A172 (cell line): ENCODE measurements at places on chromosomes 11 and 22.

- DNase-seq: peak; percentile 37
Measured at GRCh38 chr22:19995611-19996339, 20.8 kb downstream of the ARVCF start.

- no peak for DNase-seq
Measured at GRCh38 chr11:125140233-125140632, 24.3 kb upstream of the PKNOX2 start.

- peak; percentile 22 for DNase-seq
Measured at GRCh38 chr22:36795633-36796032, 19.7 kb upstream of the IFT27 start.

- DNase-seq: no peak
Measured at GRCh38 chr22:47298017-47298785, 535.8 kb downstream of the TBC1D22A start.

DNA sequence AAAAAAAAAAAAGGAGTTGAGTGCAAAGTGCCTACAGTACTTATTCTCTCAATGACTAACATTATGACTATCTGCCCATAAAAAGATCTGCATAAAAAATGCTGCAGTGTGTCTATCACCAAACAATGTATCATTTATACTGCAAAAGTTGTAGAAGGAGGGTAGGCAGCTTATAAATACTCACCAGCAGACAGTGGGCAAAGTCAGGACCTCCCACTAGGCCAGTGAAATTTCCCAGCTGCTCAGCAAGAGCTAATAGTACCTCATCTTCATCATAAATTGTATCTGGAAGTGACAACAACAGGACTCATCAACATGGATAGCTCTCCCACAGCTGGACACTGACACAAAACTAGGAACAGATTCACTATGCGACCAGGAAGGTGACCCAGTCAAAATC is 1.6 kb downstream of the PPP2R1B start:
- no peak for DNase-seq

DNA sequence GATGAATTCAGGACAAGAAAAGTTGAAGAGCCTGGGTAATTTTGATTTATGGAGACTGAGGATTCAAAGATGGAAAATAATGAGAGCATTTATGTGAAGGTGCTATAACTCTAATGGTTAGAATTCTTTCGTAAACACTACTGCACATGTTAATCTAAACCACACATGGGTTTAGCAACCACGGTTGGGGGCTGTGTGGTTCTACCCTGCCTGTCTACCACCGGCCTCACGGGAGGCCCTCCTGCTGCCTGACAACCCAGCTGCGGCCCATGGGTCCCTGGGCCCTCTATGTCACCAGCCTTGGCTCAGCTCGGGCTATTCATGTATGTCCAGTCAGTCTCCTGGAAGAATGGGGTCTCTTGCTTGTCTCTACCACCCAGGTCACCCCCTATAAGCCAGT is 68.5 kb upstream of the ARFGAP3 start:
- no peak for DNase-seq

DNA sequence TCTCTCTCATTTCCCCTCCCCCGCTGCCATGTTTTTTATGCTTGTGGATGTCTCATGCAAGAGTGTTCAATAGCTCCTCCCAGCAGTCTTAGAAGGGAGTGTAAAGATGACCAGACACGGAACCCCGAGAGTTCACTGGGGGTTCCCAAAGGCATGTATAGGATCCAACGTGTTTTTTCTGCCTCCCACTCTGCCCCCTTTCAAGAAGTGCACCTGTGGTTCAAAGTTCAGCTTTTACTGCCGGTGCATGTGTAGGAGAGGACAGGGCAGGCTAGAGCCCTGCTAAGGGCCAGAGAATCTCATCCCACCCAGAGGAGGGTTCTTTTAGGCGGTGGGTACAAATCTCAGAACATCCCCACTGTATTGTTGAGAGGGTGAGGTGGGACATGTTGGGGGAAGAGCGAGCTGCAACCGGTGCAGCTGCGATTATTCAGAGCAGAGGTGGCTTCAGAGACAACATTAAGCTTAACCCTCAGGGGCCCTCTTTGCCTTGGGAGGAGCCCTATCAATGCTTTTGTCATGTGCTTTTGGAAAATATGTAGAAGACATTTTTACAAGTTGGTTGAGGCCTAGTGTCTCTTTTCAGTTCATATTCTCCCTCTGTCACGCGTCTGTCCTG is 14.5 kb downstream of the MIF start:
- DNase-seq: no peak

- no peak for DNase-seq
Measured at GRCh38 chr11:79397252-79397651, 43.6 kb downstream of the TENM4 start.

- peak; percentile 4 for DNase-seq
Measured at GRCh38 chr11:116217006-116217405, 555.8 kb downstream of the BUD13 start.

DNA sequence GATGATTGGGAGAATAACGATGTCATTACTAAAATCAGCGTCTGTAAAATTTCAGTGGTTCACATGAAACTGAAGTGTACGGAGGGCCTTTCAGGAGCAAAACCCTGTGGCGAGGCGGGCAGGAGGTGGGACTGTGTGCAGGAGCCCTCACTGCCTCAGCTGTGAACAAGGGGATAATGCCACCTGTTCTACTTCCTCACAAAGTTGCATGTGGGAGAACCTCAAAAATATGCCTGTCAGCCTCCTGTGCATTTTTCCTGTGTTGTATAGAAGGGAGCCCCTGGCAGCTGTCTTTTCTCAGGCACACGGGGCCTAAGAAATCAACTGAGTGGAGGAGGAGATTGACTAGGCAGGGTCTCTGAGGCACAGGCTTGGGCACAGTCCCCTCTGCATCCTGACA is 43.0 kb upstream of the MYO18B start:
- DNase-seq: no peak

- DNase-seq: no peak
Measured at GRCh38 chr11:122202161-122202950, 86.3 kb upstream of the BLID start.

DNA sequence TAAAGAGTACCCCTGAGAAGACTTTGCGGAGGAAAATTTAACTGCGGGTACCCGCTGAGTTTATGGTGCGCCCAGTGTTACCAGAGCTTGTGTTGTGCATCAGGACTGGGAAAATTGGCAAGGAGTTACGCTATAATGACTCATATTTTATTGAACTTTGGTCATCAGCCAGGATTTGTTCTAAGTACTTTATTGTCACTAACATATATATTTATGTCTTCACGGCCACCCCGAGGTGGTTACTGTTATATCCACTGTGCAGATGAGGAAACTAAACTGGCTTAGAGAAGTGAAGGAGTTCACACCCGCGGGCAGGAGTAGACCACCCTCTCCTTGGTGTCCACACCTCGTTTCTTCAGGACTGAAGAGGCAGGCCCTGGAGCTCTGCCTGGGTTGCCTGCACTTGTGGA is 667 bp downstream of the ACCS start:
- DNase-seq: peak; percentile 66

GRCh38 chr11:129372609-129373488 is 2.8 kb upstream of the BARX2 start:
- DNase-seq: no peak

DNA sequence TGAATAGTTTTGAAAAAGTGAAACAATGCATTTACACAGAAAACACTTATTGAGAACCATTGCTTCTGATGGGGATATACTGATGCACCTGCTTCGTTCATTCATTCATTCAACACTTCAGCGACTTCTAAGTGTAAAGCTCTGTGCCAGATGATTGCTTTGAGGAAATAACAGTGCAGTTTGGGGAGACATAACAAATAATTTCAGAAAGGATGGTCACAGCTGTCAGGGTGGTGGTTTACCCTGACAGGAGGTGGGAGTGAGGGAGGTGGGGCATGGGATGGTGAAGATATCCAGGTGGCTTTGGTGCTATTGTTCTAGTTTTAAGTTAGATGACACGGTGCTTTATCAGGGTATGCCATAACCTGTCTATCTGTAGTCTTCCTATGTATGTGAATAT is 344.1 kb downstream of the LARGE1 start:
- DNase-seq: no peak

DNA sequence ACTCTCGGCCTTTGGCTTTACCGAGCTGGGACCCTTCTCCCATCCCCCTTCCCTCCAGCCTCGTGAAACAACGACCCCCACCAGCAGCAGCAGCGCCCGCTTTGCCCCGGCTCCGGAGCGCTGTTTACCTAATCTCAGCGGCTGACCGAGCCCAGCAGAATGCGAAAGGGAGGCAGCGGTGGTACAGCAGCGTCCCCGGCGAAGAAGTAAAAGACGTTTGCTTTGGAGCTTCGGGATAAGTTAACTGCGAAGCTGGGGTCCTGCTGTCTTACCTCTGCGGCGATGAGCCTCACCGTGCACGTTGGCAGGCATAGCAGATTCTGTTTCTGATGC is 2.0 kb upstream of the LARGE1 start:
- DNase-seq: no peak

- DNase-seq: no peak
Measured at GRCh38 chr11:27330633-27331270, 32.3 kb downstream of the CCDC34 start.

GRCh38 chr22:41908411-41909309 is 6.2 kb downstream of the SHISA8 start:
- no peak for DNase-seq

- peak; percentile 25 for DNase-seq
Measured at GRCh38 chr11:6755303-6755952, 16.3 kb downstream of the OR2AG2 start.

- peak; percentile 14 for DNase-seq
Measured at GRCh38 chr11:45280449-45280848, 5.7 kb downstream of the SYT13 start.

DNA sequence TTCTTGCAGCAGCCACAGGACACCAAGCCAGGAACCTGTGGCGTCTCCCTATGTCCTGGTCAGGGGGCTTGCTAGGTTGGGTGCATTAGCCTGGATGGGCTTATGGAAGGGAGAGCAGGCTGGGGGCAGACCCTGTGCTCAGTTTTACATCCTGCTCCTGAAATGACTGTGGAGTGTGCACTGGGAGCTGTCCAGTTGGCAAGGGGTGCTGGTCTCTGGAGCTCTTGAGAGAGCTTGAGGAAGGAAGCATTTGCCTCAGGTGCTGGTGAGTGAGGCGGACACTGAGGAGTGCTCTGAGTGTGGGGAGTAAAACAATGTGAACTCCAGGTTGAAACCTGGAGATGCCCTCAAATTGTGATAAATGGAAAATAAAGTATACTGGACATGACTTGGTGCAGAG is 3.4 kb downstream of the SCGB1D4 start:
- peak; percentile 12 for DNase-seq

DNA sequence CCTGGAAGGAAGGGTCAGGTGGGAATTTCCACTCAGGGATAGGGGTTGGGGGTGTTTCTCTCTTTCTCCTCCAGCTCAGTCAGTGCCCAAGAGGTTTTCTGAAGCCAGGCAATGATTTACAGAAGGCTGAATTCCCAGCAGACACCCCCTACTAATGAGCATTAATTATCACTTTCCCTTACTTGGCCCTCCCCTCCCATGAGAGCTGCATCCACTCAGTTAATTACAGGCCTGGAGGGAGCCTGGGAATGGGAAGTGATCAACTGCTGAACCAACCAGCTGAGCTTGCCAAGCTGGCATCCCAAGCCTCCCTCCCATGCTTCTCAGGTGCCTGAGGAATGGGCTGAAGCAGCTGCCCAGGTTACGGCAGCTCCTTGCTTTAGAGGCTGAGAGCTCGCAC is 992 bp downstream of the LGALS12 start:
- DNase-seq: no peak

- DNase-seq: no peak
Measured at GRCh38 chr11:35662061-35662648, 420 bp upstream of the TRIM44 start.
